ENCODE measurements at places on chromosomes 7 and 10. TPM values are rescaled to one million over a fixed set of nuclear protein-coding genes. Genes with fewer than 3 reads are reported as not detected.
A peak's percentile ranks its signal among the peaks of the same experiment; 100 is the strongest.

DNA sequence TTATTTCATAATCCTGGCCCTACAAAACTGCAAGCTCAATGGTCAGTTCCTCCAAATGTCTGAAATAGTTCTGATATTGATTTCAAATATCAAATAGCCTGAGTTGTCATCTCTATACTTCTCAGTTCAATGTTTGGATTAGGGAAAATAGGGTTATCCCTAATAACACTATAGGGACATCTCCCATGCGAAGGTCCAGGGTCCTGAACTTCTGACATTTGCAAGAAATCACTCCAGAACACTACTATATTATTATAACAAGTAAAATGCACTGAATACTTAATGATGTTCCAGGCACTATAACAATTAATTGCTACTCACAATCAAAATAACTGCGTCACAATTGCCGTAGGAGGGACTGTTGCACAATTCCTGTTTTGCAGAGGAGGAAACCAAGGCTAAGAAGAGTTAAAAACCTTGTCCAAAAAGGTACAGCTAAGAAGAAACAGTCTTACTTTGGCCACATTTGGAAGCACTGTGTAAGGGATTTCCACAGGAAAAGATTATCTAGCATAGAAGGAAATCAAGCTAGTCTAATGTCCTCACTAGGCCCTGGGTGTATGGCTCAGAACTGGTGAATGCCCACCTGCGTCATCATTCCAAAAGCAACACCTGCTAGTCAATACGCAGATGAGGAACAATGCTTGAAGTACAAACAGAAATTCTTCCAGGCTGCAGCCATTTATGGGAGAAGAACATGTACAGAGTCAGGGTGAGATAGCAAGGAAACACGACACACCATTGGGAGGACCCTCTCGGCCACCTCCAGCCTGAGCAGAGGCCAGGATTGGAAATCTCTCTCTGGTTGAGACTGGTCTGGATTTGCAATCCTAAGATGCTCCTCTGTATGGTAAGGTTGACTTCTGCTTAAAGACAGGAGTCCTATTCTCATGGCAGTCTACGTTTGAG, 48.3 kb downstream of the ABLIM1 start:
- no peak for DNase-seq

DNA sequence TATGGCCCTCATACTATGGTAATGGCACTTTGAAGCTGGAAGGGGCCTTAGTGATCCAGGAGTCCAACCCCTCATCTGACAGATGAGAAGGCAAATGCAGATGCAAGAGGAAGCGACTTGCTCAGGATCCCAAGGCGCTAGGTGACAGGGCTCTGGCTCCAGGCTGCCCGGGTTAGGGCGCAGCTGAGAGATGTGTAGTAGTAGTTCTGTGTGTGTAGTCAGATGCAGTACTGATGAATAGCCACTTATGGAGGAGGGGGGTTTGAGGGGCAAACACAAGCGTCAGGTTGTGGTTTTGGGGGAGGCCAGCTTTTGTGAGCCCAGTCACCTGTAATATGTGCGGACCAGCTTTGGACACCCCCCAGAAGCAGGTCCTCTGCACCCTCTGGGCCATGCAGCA, 4.8 kb downstream of the ADRA2A start:
- no peak for DNase-seq

DNA sequence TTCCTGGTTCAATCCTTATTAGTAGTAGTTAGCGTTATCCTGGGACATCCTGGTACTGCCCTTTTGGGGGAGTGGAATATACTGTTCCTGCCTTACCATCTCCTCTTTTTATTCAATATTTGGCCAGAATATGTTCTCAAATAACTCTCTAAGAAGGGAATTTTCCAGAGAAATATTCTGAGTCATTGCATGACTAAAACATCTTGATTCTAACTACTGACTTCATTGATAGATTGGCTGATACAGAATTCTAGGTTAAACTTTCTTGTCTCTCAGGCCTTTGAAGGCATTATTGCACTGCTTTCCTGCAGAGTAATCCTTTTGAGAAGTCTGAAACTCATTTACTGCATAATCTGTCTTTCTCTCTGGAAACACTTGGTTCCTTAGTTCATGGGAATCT, 275.5 kb upstream of the DGKB start:
- no peak for DNase-seq

DNA sequence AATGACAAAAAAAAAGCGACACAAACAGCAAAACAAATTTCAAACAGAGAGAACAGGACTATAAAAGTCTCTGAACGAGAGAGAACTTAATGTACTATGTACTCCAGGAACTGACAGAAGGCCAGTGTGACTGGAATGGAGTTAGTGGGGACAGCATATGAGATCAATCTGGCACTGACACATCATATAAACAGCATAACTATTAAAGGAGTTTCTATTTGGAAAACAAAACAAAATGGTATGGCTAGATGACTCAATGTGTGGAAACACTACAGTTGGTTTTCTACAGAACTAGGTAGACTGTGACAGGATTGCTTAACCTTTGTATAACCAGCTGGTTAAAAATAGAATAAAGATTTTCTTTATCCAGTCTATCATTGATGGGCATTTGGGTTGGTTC, 232.9 kb upstream of the KAT6B start:
- DNase-seq = peak; percentile 46

- DNase-seq = no peak
Measured at GRCh38 chr10:78576276-78576675, 492.5 kb upstream of the ZMIZ1 start.

DNA sequence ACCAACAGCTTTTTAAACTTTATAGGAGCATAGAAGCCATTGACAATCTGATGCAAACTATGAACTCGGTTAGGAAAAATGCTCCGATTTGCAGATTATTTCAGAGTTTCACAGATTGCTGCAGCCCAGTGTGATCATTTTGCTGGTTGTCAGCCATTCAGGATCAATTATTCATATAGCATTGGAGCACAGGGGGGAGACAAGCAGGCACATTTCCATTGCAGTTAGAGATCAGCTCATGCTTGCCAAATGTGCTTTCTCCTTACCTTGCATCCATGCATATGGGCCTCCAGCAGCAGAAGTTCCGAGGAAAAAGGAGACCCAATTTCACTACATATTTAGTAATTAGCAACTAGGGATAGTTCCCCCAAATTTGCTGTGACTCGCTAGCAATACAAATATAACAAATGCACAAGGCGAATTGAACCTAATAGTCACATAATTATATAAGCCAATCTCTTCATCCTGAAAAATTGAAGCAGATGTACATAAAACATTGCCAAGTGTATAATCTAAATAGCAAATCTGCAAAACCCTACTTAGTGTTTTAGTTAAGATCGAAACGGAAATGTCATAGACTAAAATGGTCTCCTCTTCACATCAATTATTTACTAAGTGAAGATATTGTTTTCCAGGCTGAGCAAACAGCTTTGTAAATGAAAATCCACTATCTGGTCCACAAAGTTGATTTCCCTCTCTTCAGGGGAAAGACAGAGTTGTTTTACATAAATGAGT, 49.5 kb upstream of the RSU1 start:
- no peak for DNase-seq

GRCh38 chr7:55185941-55186609, 167.3 kb downstream of the EGFR start:
- DNase-seq = peak; percentile 84

- no peak for DNase-seq
Measured at GRCh38 chr10:46284286-46285229, 2.2 kb upstream of the ANTXRL start.

GRCh38 chr7:131945313-131945911, 389.0 kb upstream of the PODXL start:
- DNase-seq = no peak

DNA sequence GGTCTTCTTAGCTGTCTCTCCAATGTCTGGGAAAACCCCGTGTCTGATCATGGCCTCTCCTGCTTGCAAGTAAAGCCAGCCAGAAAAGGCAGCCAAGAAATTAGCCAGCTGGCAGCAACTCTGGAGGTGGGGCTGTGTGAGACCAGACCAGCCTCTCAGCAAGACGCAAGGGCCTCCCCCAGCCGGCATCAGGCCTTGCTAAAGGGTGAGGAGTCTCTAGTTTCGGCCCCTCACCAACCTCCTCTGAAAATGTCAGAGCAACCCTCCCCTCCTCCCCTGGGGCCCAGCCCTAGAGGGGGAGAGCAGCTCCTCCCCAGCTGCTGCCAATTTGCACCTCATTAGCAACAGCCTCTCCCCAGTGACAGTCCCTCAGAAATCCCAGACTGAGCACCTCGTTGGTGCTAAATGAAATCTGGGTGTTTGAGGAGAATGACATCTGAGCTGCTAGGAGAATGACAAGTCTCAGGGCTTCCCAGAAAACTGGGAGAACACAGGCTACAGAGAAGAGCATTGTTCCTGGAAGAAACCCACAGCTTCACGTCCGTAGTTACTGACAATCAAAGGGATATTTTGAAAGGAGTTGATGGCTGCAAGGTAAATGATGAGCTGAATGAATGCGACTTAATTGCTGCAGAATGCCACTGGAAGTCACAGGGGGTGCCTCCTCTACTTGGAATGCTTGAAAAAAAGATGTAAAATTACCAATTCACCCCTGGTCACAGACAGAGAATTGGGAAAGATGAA, 25.9 kb downstream of the DGKI start:
- peak; percentile 23 for DNase-seq

GRCh38 chr10:94630017-94630688, 53.4 kb upstream of the CYP2C18 start:
- DNase-seq = no peak

- peak; percentile 54 for DNase-seq
Measured at GRCh38 chr10:9814285-9814864, 1203.3 kb upstream of the CELF2 start.

- no peak for DNase-seq
Measured at GRCh38 chr10:85213493-85213892, 885.1 kb downstream of the CCSER2 start.

DNA sequence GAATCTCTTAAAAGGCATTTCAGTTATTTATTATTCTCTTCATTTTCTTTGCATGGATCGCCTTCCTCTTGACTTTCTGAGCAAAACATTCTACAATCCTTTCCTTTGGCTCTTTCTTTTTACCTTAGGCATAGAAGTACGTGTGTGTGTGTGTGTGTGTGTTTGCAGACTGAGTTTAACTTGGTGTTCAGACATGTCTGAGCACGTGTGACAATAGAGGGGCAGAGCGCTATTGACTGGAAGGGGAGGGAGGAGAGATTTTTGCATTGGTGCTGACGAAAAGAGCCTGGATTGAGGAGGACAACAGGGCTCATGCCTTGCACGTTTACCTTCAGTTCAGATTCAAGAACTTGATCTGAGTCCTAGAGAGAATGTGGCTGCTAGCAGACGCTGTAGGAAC, 129.8 kb downstream of the SEC23IP start:
- no peak for DNase-seq

DNA sequence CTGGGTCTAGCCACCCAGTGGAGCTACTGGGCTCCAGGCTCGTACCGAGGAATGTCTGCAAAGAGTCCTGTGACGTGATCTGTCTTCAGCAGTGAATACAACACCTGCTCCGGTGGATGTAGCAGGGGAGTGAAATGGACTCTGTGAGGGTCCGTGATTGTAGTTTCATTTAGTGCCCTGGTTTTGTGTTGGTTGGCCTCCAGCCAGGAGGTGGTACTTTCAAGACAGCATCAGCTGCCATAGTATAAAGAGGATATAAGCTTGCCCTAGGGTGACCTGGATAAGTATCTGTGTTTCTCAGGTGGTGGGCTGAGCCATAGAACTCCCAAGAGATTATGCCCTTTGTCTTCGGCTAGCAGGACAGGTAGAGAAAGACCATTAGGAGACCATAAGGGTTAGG, 24.6 kb upstream of the WNT2 start:
- no peak for DNase-seq

CALCR gene
- not detected for polyA plus RNA-seq

SEM1 gene
- 77.1 TPM for polyA plus RNA-seq

OR2A5 gene
- polyA plus RNA-seq = not detected

HERPUD2 gene
- 53.0 TPM for polyA plus RNA-seq

LLCFC1 gene
- not detected for polyA plus RNA-seq

ASB15 gene
- polyA plus RNA-seq = not detected

OR6B1 gene
- polyA plus RNA-seq = not detected

PCDH15 gene
- not detected for polyA plus RNA-seq

CALML5 gene
- not detected for polyA plus RNA-seq

SPDYE9 gene
- polyA plus RNA-seq = not detected

SDK1 gene
- polyA plus RNA-seq = 0.01 TPM

Measured in BJ (cell line).